ENCODE measurements at places on chromosomes 4 and X.

- peak; percentile 82 for DNase-seq
These were observed 239.6 kb downstream of the GRXCR1 start for GRCh38 chr4:43132010-43132582.

- no peak for DNase-seq
These were observed 146.4 kb upstream of the EOLA2 start for GRCh38 chrX:150084496-150085229.

GRCh38 chr4:56424697-56425514, 10.5 kb downstream of the PPAT start:
- DNase-seq = peak; percentile 75

DNA sequence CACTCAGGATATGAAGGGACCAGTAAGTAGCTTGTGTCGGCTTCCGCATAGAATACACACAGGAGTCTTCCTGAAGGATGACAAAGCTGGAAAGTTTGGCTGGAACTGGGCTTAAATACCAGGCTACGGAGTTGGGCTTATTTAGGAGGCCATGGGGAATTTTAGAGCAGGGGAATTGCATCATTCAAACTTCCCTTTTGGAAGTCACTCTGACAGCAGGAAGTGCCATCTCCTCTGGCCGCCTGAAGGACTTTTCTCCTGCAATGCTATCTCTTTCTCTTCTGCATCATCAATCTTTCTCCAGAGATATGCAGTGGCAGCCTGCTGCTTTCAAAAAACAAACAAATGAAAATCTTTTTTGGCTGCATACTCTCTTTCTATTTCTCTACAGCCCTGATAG, 48.4 kb upstream of the PAK3 start:
- DNase-seq = no peak

- no peak for DNase-seq
These were observed 459.9 kb upstream of the BOD1L1 start for GRCh38 chr4:14087459-14087858.

- DNase-seq = no peak
These were observed 161.2 kb upstream of the FRG1 start for GRCh38 chr4:189779281-189779980.

GRCh38 chr4:88675543-88675942, 22.1 kb downstream of the NAP1L5 start:
- DNase-seq = no peak

DNA sequence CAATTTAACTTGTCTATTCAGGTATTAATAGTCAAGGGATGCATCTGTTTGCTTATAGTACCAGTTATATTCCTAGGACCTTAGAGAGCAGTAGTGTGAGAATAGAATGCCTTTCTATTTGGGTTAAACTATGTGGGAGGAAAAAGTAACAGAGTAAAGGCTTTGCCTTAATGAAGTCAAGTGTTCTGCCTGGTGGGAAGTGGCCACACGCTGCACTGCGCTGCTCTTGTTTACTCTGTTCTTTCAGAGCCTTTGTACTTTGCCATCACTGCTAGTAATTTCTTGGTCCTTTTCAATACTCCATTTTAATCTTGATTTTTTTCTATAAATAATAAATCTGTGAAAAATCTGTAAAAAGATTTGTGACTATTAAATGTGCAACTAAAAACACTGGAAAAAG, 38.0 kb downstream of the YIPF6 start:
- no peak for DNase-seq

GRCh38 chrX:17465201-17465600, 90.2 kb downstream of the NHS start:
- no peak for DNase-seq

GRCh38 chr4:3773552-3774001, 7.4 kb downstream of the ADRA2C start:
- DNase-seq = no peak

DNA sequence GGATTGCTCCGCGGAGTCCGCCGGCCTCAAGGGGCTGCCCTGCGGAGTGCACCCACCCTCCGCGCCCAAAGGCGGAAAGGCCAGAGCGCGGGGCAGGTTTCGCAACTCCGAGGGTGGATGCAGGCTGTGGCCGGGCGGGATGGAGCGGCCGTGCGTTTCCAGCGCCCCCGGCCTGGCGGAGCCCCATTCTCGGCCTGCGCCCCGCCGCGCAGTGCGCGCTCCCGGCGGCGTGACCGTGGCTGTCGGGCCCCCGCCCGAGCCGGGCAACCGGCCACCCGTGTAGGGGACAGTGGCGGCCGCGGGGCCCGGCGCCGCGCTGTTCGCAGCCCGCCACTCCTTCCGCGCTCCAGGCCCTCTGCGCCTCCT, 331 bp downstream of the SETD7 start:
- no peak for DNase-seq

DNA sequence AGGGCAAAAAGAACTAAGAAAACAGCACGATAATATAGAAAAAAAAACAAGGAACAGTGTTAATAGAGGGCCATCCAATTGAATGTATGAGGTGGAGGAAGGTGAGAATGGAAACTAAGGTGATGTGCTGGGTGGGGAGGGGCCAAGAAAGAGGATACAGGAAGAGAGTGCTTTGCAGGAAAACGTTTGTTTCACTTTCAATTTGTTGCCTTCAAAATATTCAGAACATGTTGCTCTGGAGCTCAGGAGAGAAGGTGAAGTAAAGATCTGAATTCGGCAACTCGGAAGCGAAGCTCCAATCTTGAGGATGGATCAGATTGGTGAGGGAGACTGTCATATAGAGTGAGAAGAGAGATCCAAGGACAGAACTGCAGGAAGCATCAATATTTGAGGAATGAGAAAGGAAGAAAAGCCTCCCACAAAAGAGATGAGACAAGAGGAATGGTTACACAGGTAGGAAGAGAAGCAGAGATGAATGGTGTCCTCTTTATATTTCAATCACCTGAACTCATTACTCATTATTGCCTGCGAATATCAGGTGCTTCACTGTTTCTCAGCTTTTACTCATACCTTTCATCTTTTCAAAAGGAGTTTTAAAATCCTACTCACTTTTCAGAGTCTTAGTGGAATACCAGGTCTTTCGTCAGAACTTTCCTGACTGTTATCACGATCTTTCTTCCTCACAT, 14.7 kb upstream of the SEC24D start:
- DNase-seq = peak; percentile 81

DNA sequence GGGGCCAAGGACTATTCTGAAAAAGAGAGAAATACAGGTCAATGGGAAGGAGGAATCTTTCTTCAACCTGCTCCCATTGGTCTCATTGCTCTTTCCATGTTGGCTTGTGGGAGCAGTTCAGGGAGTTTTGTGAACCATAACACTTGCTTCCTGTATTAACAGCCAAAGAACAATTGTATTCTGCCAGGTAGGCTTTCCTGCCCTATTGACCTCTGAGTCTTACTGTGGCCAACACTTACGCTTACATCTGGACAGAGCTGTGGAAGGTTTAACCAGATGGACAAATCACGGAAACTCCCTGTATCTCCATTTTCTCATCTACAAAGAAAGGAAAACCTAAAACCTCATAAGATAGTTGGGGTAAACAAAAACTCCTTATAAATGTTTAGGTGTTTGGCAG, 30.7 kb downstream of the MID1IP1 start:
- DNase-seq = no peak

DNA sequence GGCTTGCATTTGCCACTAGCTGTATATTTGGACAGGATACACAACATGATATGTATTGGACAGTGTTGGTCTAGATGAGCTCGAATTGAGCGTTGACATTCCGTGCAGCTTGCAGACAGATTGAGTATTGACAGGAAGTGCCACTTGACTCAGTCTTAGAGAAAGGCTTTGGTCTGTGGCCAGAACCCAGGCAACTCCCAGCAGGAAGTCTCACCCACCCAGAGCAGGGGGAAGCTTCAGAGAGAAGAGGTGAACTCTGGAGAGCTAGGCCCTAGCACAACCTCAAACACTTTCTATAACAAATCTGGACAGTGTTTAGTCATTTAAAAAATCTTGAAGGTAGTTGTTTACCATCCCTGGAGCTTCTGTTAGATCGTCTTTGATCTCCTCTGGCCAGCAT, 280.5 kb downstream of the FBXW7 start:
- no peak for DNase-seq

All from OCI-M1 (cell line).